ENCODE measurements at places on chromosomes 2 and 18. TPM values are rescaled to one million over a fixed set of nuclear protein-coding genes. Genes with fewer than 3 reads are reported as not detected.

GRCh38 chr2:200136655-200137054 lies 169.8 kb upstream of the SPATS2L start:
- no peak for DNase-seq
- no peak overlapping the region for H3K27ac ChIP-seq
- H3K4me3 ChIP-seq: no peak overlapping the region
- H3K27me3 ChIP-seq: no peaks in the 10 kb centered on the region
- H3K4me1 ChIP-seq: no peaks in the 10 kb centered on the region

- no peaks in the 10 kb centered on the region for H3K27me3 ChIP-seq
- H3K4me3 ChIP-seq: no peak overlapping the region
- no peak overlapping the region for H3K27ac ChIP-seq
These were observed 59.4 kb downstream of the LIMS1 start for GRCh38 chr2:108593547-108594098.

DNA sequence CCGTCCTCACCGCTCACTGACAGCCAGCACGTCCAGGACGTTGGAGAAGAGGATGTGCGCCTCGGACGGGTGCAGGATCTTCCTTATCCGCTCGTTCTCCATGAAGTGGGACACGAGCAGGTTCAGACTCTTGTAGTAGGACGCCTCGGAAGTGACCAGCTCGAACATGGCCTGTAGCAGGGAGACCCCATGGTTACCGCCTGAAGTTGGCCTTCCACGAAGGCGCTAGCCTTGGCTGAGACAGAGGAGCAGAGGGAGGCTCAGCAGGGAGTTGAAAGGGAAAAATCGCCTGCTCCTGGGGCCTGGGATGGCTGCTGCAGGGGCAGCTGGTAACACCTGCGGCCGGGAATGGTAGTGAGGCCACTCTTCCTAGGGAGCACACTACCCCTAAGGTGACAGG lies 24.7 kb downstream of the SNORC start:
- DNase-seq: no peak
- no peaks in the 10 kb centered on the region for H3K27me3 ChIP-seq
- no peaks in the 10 kb centered on the region for H3K36me3 ChIP-seq
- peaks cover 6% of the 10 kb centered on the region for H3K4me1 ChIP-seq
- H3K4me3 ChIP-seq: no peak overlapping the region

- H3K4me1 ChIP-seq: no peaks in the 10 kb centered on the region
- H3K27me3 ChIP-seq: no peaks in the 10 kb centered on the region
These were observed 59.6 kb downstream of the ITGB6 start for GRCh38 chr2:160140471-160140870.

GRCh38 chr2:42957861-42958301 lies 165.5 kb upstream of the HAAO start:
- no peak for DNase-seq
- no peak overlapping the region for H3K4me3 ChIP-seq
- no peaks in the 10 kb centered on the region for H3K27me3 ChIP-seq
- no peaks in the 10 kb centered on the region for H3K4me1 ChIP-seq

ACMSD gene
- total RNA-seq: not detected
